Inflammatory macrophage treated with lipopolysaccharide for 4 hours (primary cell): ENCODE measurements at places on chromosomes 5 and 9.

- no peak for DNase-seq
Measured at GRCh38 chr5:150164211-150164980, 2.2 kb upstream of the CDX1 start.

DNA sequence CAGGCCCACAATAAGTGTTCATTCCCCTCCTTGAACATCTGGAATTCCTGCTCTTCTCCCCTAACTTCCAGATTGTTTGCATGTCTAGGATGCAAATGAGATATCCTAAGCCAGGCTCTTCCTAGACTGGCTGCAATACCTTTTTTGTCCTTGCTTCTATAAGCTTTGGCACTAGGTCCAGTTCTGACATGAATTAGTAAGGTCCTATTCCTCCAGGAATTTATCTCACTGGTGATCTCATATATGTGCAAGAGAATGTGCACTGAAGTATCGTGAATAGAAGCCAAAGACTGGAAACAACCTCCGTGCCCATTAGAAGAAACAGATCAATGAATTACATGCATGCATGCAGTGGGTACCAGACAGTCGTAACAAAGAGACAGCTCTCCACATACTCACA, 25.2 kb downstream of the DUSP1 start:
- DNase-seq = no peak

DNA sequence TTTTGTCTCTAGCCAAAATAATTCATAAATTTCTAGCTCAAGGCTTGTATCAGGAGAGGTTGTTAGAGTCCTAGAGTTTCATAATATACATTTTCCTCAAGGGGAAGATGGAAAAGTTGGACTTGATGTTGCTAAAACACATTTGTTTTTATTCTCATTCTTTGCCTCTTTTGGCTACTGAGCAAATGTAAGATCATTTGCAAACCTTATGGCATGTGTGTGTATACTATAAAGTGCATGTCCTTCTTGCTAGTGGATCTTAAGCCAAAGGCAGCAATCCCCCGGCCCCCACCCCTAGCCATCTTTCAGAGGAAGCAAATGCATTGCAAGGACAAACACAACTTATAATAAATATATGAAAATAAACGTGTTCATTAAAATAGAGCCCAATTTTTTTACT, 43.0 kb downstream of the ADAMTSL1 start:
- DNase-seq = no peak

DNA sequence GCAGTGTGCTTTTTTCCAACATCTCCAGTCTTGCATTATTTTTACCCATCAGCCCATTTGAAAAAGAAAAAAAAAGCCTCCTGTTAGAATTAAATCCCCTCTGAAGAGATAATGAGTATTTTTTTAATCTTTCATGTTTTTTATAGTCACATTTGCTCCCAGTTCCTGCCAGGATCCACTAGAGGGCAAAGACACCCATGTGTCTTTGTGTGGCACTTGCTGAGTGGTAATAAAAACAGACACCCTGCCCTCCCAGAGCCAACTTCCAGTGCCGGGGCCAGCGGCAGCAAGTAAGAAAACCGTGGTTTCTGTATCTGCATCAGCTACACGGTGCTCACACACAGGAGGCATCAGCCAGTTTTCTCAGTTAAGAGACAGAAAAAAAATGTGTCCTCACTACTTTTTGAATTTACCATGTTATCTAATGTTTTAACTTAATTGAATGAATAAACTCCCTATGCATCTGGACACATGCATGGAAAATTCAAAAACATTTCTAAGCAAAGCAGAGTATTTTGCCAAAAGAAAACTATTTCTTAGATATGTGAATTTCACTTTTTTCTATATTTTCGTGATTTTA, 70.2 kb upstream of the PLEKHG4B start:
- no peak for DNase-seq

DNA sequence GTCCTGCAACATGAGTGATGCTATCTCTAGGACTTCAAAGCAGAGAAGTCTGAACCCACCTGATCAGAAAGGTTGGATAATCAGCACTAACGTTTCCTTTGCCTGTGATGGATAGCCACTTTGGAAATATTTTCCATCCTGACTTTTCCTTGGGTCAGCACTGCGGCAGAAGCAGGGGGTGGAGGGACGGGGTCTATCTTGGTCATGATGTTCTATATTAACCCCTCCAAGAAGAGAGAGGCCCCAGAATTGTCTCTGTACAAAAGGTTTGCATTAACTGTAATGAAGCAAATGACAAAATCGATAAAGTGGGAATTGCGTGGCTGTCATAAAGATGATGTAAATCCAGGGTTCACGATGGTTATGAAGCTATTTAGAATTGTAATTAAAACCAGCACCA, 279.8 kb upstream of the PANK3 start:
- no peak for DNase-seq

- DNase-seq = no peak
Measured at GRCh38 chr9:93259490-93260262, 75.7 kb downstream of the WNK2 start.

- DNase-seq = no peak
Measured at GRCh38 chr9:20632705-20633104, 10.4 kb upstream of the MLLT3 start.

DNA sequence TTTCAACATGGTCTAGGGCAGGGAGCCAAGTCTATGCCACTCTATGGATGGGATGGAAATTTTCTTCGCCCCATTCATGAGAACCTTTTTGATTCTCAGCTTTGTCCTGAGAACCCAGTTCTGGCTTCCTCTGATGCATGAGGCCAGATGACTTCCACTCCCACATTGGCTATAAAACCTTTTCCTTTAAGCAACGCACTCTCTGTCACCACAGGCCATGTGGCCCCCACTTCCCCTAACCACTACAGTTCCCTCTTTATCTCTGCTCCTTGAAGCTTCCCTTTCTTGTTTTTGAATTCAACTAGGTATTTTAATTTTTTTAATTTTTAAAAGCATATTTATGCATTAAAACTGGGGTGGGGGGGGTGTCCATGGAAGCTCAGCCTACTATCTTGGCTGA, 401.3 kb downstream of the ENC1 start:
- peak; percentile 90 for DNase-seq
